NCI-H146 (cell line): ENCODE measurements at places on chromosomes 13 and 19.

DNA sequence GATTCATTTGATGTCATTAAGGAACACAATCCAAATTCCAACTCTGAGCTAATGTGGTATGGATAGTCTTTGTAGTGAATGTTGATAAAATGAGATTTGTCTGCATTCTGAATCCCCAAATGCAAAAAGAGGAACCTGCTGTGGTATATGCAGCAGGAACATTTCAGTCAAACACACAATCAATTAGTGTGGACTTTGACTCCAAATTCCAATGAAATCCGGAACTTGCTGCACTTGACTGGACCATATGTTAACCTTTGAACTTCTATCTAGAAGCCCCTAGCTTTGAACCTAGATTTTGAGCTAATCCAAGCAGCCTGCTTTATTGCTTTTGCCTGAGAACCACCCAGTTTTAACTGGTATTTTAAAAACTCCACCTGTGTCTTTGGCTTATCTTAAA, 341.3 kb downstream of the SPRY2 start:
- DNase-seq, result no peak

DNA sequence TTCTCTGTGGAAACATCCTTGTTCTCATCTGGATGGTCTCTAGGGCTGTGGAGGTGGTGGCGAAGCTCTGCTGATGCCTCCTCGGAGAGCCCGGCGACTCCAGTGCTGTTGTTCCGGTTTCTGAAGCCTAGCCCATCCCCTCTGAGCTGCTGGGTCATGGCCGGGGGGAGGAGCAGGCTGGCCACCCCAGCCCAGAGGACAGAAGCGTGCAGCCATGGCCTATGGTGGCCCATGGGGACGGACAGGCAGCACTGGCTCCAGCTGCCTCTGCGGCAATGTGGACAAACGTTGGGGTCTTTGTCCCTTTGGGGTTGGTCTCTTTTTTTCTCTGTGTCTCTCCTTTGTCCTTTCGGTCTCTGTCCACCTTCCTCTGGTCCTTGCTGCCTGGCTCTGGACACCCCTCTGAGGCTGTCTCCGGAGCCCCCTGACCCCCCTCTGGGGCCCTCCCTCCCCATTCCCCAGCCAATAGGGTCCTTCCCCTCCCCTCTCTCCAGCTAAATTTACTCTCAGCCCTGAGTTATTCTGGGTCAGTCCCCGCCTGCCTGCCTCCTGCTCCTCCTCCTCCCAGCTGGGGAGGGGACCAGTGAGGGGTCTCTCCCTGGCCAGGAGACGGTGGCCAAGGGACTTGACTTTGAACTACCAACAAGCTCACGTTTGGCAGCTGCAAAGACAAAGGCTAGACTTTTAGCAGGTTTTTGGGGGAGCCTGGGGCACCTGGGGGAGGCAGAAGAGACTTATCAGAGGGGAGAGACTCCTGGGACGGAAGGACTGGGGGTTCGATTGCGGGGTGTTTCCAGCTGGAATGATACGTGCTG, at the start of gene HRC:
Gene HRC (minus strand): TSS at position 392 of the 815 bp plus-strand sequence. CDS start 159 bp downstream, at position 233.
- no peak for DNase-seq

GRCh38 chr19:50288954-50289353, 40.2 kb downstream of the KCNC3 start:
- DNase-seq, result no peak

- DNase-seq, result peak; percentile 9
Measured at GRCh38 chr13:73593199-73593765, 534.5 kb downstream of the KLF5 start.

DNA sequence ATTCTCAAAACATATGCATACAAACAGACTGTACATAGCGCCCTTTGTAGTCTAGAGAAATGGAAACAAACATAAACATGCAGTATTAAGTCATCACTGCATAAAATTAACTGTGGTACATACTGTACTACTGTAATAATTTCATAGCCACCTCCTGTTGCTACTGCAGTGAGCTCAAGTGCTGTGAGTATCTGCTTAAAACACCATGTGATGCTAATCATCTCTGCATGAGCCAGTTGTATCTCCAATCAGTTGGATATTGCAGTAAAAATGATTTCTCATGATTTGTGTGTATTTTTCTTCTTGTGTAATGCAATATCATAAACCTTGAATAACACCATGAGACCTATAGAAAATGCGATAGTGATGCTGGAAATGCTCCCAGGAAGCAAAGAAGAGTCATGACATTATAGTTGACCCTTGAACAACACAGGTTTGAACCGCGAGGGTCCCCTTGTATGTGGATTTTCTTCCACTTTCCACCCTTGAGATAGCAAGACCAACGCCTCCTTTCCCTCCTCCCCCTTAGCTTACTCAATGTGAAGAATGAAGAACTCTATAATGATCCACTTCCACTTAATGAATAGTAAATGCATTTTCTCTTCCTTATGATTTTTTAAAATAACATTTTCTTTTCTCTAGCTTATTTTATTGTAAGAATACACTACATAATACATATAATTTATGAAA, 4.1 kb downstream of the TNFSF13B start:
- peak; percentile 23 for DNase-seq

DNA sequence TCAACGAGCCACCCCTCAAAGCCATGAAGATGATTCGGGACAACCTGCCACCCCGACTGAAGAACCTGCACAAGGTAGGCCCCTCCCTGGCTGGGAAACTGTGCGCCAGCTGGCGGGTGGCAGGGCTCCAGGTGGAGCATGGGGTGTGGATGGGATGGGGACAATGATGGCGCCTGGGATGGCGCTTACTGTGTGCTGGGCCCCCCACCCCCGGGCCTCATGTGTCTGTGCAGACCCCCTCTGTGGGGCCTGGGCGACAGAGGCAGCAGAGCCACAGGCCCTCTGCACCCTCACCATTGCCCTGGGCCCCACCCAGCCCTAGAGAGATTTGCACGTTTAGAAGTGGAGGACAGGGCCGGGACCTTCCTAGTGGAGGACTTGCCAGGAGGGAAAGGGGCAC, 19.0 kb upstream of the NCCRP1 start:
- no peak for DNase-seq

- DNase-seq, result no peak
Measured at GRCh38 chr13:30720172-30720869, 15.0 kb upstream of the ALOX5AP start.

GRCh38 chr13:79392882-79393563, 13.0 kb downstream of the RBM26 start:
- DNase-seq, result peak; percentile 31

GRCh38 chr13:99941086-99941485, 30.5 kb downstream of the ZIC5 start:
- DNase-seq, result peak; percentile 42

DNA sequence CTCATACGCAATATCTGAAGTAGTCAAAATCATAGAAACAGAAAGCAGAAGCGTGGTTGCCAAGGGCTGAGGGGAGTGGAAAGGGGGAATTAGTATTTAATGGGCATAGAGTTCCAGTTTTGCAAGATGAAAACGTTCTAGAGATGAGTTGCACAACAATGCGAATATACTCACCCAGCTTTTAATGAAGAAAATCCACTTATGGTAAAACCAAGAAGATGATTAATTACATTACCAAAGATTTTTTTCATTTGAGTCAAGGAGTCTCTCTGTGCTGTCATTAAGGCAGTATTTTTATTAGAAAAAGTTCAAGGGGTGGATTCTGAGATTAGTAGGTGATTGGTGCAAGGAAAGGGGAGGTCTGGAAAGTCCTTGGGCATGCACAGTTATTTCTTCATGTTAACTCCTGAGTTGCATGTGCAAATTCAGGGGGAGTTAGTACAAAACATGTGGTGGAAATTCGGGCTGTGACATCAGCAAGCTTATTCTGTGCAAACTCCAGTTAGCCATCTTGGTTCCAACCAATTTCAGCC, 6.9 kb upstream of the CBY2 start:
- DNase-seq, result no peak

GRCh38 chr19:39352381-39353255, 10.4 kb downstream of the SAMD4B start:
- DNase-seq, result no peak

DNA sequence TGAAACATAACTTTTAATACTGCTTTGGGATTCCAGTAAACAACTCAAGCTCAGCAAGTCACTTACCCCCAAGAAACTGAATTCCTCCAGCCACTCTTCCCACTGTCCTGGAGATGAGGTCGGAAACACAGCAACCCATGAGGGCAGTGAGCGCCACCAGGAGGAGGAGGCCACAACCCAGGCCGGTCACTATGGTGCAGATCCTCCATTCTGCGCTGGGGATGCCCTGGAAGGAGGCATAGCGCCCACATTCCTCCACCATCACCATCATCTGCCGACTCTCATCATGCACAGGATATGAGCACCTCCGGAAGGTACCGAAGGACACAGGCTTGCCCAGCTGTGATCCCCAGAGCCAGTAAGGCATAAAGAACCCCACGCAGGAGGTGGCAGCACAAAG, 2.2 kb downstream of the LHFPL6 start:
- DNase-seq, result peak; percentile 47

GRCh38 chr13:42492372-42492920, 81.5 kb upstream of the TNFSF11 start:
- DNase-seq, result no peak

GRCh38 chr19:45935267-45935666, 20.7 kb upstream of the NANOS2 start:
- DNase-seq, result no peak

GRCh38 chr19:49997709-49998108, 27.5 kb downstream of the VRK3 start:
- peak; percentile 16 for DNase-seq
